ENCODE measurements at places on chromosomes 5 and 9.
A peak's percentile ranks its signal among the peaks of the same experiment; 100 is the strongest.

- no peak for DNase-seq
Observed at GRCh38 chr5:164202338-164202737, 696.9 kb downstream of the MAT2B start.

DNA sequence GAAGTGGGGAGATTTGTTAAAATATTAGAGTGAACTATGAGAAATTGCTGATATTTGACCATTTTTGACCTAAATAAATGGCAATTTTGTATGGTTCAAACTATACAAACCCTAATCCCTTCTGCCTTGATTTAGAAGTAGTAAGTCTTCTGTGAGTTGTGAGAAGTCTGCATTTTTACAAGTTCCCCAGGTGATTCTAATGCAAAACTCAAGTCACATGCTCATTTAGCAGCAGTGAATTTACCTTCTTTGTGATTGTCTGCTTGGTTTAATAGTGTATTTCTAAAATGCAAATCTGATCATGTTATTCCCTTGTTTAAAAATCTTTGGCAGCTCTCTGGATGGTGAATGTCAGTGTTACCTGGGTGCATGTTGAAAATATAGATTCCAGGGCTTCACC, 2.8 kb downstream of the MEGF10 start:
- DNase-seq, result no peak

GRCh38 chr5:74326571-74327338, 313.8 kb downstream of the ENC1 start:
- DNase-seq, result no peak

GRCh38 chr5:51018423-51018822, 352.0 kb downstream of the PARP8 start:
- DNase-seq, result no peak

DNA sequence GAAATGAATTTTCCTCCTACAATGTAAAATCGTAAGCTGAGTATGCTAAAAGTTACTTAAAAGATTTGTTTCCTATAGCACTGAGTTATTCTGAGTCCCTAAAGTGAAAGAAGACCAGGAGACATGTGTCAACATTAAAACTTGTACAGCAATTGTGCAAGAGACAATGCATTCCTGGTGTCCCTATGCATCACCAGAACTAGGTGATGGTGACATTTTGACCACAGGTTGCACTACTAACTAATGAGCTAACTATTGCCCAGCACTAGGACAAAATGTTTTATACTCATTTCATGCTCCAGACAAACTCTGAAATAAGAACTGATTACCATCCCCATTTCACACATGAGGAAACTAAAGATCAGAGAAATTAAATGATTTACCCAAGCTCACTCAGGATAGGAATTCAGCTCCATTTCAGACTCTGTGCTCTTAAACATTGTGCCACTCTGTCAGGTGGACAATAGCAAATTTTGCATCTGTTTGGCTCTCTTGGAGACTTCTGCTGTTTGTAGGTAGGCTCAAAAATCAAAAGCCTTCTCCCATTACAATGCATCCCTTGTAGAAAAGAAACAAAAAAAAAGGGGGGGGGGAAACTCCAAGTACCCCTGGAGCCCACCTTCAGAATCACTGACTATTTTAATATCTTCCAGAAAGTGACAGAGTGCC, 269.2 kb downstream of the ACTL7B start:
- no peak for DNase-seq

- no peak for DNase-seq
Observed at GRCh38 chr9:15433661-15434060, 11.0 kb downstream of the SNAPC3 start.

- DNase-seq, result no peak
Observed at GRCh38 chr9:84941792-84942191, 272.3 kb downstream of the NTRK2 start.

DNA sequence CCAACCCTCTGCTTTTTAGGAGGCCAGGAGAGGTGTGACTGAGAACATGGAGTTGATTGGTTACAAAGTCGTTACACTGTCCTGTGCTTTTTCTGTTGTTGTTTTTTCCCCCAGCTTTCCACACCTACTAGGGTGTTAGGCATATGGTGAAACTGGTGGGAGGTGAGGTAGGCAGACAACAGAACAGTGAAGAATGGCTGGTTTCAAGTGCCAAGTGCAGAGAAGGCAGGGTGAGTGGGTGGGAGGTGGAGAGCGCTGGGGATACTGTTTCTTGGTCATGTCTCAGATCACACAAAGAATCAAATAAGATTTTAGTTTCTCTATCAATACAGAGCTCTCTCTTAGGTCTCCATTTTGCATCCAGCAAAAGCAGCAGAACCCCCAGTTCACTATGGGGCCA, 2.2 kb upstream of the SPTAN1 start:
- DNase-seq, result no peak

DNA sequence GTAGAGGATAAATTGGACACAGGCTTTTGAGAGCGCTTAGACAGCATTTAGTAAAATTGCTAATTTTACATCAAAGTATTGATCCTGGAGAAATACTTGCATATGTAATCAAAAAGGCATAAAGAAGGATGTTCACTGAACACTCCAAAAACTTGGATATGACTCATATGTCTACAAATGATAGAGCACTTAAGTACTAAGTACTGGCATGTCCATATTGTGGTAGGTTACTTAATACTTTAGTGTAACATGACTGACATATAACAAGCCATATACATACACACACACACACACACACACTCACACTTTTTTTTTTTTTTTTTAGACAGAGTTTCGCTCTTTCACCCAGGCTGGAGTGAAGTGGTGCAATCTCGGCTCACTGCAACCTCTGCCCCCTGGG, 361.9 kb downstream of the ARHGEF28 start:
- no peak for DNase-seq

DNA sequence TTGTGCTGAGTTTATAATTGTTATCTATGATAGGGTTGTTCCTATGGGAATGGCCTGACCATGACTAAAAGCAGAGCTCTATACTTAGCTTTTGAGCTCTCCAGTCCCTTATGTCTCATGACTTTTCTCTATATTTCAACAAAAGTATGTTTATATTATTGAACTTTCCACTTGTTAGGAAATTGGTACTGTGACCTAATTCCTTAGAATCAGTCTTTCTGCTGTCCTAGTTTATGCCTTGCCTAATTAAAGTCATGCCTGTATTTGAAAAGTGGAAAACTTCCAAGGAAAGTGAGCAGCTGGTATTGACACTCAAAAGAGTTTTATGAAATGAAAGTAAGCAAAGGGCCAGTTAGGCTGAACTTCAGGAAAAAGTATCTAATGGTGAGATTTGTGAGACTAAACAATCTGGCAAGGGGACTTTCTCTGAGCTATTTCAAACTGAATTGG, 68.6 kb downstream of the XRCC4 start:
- no peak for DNase-seq

- no peak for DNase-seq
Observed at GRCh38 chr9:37464006-37464405, 1.2 kb downstream of the ZBTB5 start.

GRCh38 chr5:3827624-3828023, 232.0 kb downstream of the IRX1 start:
- DNase-seq, result no peak

DNA sequence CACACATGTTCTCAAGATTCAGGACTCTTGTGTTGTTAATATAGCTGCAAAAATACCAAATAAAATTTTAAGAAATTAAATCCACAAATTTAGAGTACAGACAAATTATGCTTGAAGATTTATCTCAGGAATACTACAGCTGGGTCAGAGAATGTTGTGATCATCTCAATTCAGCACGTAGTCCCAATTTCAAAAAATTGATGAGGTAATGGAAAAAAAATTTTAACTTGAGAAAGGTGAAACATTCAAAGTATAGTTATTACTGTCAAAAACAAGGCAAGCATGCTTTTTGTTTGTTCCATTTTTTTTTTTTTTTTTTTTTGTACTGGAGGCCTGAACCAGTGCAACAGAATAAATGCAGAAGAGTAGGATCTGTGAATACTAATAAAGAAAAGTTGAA, 29.4 kb downstream of the ICE1 start:
- DNase-seq, result no peak

- DNase-seq, result no peak
Observed at GRCh38 chr9:134680393-134681060, 38.9 kb downstream of the COL5A1 start.

GRCh38 chr5:172293054-172293744, 9.6 kb upstream of the UBTD2 start:
- peak; percentile 45 for DNase-seq

DNA sequence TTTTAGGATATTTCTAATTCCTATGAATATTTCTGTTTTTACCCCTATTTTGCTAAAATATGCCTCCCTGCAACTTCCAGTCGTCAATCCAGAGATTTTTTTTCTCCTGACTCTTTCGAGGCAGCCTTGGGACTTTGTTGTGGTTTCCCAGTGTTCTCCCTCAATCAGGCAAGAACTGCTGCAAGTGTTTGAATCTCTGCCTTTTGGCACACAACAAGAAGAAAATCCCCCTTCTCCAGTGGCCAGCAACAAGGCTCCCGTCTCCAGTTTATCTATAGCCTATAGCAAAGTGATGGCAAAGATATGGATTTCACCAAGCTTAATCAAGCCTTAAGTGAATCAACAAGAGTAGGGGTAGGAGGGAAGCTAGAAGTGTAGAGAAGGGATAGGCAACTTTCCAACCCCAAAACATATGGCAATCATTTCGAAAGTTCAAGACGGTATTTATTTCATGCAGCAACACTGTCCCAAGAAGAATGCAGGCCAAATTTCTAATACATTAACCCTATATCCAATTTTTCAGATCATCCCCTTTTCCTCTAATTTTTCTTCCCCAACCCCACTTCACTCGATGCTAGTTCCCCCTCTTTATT, 37.7 kb upstream of the PAPPA start:
- no peak for DNase-seq

- no peak for DNase-seq
Observed at GRCh38 chr5:103469288-103470040, 93.1 kb downstream of the NUDT12 start.

DNA sequence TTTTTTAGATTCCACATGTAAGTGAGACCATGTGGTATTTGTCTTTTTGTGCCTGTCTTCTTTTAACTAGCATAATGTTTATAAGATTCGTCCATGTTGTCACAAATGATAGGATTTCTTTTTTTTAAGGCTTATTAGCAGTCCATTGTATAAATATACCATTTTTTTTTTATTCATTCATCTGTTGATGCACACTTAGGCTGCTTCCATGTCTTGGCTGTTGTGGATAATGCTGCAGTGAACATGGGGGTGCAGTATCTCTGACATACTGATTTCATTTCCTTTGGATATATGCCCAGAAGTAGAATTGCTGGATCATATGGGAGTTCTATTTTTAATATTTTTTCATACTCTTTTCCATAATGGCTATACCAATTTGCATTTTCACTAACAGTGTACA, 48.7 kb downstream of the KIAA1958 start:
- DNase-seq, result no peak

GRCh38 chr5:102511666-102512065, 12.9 kb upstream of the SLCO6A1 start:
- no peak for DNase-seq

DNA sequence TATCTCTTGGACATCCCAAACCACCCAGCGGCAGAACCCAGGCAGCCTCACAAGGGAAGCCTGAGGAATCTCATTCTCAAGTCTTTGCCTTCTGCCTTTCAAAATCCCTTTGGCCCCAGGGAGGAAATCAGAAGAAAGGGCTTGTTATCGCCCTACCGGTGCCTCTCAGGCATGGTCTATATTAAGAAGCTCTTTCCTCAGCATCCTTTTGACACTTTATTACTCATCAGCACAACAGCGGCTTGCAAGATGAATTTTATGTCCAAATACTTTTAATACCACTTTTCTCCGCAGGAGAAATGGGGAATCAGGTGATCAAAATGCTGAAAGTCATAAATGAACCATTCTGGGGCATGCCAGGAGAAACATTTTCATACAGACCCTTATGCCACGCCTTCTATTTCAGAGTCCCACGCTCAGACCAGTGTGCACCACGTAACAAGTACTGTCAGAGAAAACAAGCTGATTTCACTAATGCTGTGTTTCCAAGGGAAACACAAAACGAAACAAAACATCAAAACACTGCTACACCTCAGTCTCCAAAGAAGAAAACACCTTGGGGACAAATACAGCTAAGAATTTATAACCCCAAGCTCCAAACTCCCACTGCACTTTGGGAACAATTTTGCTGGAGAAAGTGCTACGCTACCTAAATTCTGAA, 30.0 kb downstream of the RAPGEF1 start:
- no peak for DNase-seq

DNA sequence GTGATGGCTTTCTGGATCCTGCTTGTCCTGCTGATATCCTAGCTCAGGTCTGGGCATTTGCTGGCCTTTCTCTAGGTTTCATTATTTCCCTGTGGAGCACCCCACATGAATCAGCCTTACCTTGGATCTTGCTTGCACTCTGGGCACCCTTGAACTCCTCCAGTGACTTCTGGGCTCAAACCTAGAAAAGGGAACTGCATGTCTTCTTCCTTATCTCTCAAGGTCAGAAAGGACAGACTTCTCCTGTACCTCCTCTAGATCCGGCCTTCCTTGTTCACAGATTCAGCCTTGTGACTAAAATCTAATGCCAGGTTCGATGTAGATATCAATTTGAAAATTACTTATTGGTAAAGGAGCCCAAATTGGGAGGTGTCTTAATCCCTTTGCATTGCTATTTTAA, 267.9 kb downstream of the PARP8 start:
- no peak for DNase-seq

DNA sequence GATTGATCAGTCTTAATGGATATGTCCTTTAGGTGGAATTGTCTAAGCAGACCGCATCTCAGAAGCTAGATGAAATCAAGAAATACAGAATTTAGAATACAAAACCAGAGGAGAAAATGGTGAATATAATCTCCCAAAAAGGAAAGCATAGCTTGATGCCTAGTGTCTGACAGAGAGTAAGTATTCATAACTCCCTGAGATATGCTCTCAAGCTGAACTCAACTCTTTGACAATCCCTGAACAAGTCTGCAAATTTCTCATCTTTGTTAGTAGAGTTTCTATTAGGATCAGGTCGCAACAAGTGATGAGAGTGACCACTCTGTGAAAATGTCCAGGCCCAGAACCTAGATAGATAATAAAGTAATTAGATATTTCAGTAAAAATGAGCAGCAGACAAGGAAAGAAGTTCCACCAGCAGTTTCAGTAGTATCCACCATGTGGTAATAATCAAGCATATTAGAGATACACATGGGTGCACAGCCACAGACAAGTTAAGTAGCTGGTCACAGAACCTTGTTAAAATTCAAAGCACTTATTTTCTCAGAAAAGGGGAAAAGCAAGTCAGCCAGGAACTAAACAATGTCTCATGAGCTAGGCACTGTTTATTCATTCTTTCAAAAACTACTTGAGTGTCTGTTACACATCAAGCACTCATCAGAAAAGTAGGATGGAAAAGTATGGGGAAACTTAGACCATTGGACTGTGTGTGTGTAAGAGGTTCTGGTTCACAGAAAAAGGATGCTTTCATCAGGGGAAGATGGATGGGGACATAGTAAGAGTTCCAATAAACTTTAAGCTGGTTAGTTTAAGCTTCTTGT, 481.5 kb upstream of the TUSC1 start:
- no peak for DNase-seq

GRCh38 chr9:84804951-84805694, 135.6 kb downstream of the NTRK2 start:
- no peak for DNase-seq

Measured in NCI-H1930 (cell line).